ENCODE measurements at places on chromosomes 12 and 14.

GRCh38 chr14:69401841-69402240 is 3.3 kb downstream of the SLC39A9 start:
- no peak for DNase-seq

DNA sequence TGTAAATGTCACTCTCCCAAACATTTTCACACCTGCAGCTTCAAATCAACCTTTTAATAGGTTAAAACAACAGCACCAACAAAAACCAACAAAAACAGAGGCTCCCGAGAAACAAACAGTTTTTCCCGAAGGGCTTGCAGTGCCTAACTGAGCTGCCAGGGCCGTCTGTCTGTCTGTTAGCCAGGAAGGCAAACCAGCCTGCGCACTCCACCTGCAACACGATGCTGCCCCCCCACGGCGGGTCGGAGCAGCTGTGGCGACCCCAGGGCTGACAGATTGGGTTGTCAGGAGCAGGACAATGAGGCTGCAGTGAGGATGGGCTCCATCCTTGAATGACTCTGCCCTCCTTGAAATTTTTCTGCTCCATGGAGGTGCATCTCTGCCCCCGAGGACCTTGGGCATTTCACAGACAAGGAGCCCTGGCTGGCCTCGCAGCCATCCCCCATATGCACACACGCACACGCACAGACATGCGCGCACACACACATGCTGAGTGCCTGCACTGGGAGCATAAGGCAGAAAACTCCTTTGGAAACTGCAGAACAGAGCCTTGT is 2.6 kb downstream of the RTL1 start:
- no peak for DNase-seq

- DNase-seq: no peak
Measured at GRCh38 chr12:19194963-19195362, 65.4 kb downstream of the PLEKHA5 start.

- DNase-seq: no peak
Measured at GRCh38 chr12:113900716-113901115, 65.4 kb downstream of the RBM19 start.

- no peak for DNase-seq
Measured at GRCh38 chr12:27272373-27273028, 28.4 kb downstream of the STK38L start.

DNA sequence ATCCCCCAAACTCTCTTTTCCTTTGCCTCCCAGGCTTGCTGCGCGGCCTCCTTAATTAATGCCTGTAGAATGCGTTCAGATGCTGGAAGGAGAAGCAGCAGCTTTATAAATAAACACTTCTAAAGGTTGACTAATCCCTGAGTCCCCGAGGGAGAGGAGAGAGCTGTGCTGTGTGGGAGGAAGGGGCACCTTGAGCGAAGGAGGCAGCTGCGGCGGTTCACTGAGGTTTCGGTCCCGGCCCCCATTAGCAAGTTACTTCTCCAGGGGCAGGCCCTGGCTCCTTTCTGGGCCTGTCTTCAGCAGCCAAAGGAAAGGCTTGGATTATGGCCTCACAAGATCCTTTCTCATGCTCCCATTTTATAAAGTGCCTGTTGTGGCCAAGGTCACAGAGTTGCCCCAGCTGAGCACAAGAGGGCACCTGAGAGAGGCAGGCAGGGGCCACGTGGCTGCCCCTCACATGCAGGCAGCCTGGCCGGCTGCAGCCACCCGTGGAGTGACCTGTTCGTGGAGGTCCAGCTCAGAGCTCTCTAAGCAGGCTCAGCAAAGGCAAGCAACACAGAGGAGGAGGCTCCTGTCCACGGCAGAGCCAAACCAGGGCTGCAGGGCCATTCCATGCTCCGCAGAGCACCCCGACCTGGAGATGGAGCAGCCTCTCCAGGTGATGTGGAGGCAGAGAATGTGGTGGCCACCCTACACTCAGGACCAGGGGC is 15.0 kb upstream of the CACNA2D4 start:
- no peak for DNase-seq

- no peak for DNase-seq
Measured at GRCh38 chr14:88607829-88608228, 45.0 kb downstream of the ZC3H14 start.

GRCh38 chr12:76020731-76021672 is 10.6 kb downstream of the PHLDA1 start:
- DNase-seq: no peak

DNA sequence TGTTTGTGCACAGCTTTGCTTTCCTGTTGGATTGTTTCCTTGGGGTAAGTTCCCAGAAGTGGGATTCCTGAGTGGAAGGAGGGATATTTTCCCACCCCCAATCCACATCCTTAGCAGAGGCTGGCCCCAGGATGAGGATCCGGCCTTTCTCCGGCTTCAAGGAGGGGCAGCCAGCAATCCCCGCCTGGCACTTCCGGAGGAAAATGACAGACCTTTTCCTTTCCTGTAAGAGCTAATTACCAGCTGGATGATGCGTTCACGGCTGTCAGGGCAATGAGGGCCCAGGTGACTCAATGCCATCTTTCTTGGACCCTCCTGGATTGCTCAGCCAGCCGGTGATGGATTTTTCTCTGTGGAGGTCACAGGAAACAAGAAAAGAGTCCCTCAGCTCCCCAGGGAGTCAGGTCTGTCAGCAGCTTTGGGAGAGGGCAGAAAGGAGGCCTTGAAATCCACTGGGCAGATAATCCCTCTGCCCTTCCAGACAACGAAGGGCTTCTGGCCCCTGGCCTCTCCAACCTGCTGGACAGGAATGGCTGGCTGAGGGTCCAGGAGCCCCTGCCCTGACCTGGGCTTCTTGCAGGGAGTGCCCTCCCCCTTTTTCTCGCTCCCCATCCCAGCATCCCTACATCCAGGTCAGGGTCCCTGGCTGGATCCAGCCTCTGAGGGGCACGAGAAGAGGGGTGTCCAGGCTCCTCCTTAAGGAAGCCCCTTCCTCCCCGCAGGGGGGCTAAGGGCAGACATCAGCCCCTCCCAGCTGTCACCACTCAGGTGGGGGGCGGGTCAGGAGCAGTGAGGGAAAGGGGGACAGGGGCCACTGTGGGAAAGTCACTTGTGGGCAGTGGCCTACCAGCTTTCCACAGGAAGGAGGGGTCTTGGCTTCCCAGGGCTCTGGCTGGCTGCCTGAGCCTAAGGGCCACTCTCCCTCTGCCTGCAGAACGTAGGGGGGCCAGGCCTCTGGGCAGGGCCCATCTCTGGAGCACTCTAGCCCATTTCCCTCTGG is 16.1 kb upstream of the CCDC85C start:
- DNase-seq: peak; percentile 65

DNA sequence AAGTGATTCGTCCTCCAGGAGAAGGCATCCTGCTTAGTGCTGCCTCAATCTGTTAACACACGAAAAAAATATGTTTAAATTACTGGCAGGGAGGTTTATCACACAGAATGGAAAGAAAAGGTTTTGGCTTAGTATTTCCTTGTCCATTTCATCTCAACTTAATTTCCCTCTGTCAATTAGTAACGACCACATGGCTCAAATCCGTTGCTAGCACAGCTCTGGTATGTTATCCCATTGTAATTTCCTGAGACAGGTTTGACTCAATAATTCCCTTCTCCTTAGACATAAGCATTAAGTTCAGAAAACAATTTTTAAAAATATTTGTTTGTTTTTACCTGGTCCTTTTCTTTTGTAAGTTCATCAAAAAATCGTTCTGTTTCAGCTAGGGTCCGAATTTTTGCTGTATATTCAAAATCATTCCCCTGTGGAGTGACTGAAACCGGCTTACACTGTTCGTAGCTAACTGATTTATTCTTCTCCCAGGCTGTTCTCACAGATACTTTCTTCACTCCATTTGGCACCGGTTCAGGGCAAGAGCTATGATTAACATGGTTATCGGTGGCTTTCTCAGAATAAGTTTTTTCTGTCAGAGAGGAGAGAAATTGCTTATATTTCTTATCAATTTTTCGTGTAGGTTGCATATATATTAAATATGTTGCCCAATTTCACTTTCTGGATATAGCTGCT is 10.1 kb upstream of the PITPNM2 start:
- DNase-seq: no peak
